ENCODE measurements at places on chromosomes 6 and 20. TPM values are rescaled to one million over a fixed set of nuclear protein-coding genes. Genes with fewer than 3 reads are reported as not detected.

The GSTA4 gene
- 19.9 TPM for total RNA-seq

- DNase-seq: no peak
Measured at GRCh38 chr6:51257938-51258337, 439.3 kb downstream of the TFAP2B start.

The C20orf144 gene
- 0.09 TPM for total RNA-seq

DNA sequence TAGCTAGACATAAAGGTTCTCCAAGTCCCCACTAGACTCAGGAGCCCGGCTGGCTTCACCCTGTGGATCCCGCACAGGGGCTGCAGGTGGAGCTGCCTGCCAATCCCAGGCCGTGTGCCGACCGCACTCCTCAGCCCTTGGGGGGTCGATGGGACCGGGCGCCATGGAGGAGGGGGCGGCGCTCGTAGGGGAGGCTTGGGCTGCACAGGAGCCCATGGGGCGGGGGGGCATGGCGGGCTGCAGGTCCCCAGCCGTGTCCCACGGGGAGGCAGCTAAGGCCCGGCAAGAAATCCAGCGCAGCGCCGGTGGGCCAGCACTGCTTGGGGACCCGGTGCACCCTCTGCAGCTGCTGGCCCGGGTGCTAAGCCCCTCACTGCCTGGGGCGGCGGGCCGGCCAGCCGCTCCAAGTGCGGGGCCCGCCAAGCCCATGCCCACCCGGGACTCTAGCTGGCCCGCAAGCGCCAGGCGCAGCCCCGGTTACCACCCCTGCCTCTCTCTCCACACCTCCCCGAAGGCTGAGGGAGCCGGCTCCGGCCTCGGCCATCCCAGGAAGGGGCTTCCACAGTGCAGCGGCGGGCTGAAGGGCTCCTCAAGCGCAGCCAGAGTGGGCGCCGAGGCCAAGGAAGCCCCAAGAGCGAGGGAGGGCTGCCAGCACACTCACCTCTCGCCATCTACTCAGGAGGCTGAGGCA is 26.5 kb upstream of the ID1 start:
- DNase-seq: no peak

The DNAH8 gene
- 0.03 TPM for total RNA-seq
